SK-MEL-5 (cell line): ENCODE measurements at places on chromosomes 3 and 15. TPM values are rescaled to one million over a fixed set of nuclear protein-coding genes. Genes with fewer than 3 reads are reported as not detected.
A peak's percentile ranks its signal among the peaks of the same experiment; 100 is the strongest.

DNA sequence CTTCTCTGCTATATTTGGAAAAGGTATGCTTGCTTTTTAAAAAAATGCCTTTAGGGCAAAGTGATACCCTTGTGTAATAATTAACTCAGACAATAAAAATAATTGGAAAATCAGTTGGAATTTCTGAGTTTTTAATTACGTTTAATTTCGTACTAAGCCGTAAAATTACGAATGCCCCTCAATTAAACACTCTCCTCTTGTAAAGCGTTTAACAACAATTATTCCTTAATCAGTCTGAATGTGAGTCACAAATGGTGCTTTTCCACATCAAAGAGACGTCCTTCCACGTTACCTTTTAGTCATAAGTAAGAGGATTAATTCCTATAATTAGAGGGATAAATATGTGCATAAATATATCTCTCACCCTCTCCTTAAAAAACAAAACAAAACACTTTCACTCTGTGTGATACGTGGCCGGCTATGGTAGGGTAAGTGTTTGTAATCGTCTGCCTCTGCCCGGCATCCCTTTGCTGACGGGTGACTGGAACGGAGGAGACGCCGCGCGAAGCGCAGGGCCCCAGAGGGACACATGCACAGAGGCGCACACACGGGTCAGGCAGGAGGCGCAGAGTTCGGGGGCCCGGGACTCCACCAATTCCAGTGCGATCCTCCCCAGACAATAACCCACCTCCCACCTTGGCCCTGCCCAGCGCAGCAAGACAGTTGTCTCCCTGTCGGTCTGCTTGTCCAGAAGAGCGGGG, 9.7 kb upstream of the MEIS2 start:
- DNase-seq = no peak

- peak; percentile 6 for DNase-seq
Observed at GRCh38 chr3:194872669-194872977, 186.9 kb downstream of the FAM43A start.

The RTP3 gene
- total RNA-seq = not detected in 2 replicates

The UBR1 gene
- total RNA-seq = 28.4 and 28.7 TPM in 2 replicates

The FES gene
- 0.16 TPM in 1 of 2 replicates, not detected in the other for total RNA-seq

The CCDC9B gene
- total RNA-seq = 5.0 and 5.5 TPM in 2 replicates

The GOLGA8T gene
- total RNA-seq = not detected in 2 replicates

GRCh38 chr3:114378760-114379159, 84.9 kb downstream of the TIGIT start:
- no peak for DNase-seq

DNA sequence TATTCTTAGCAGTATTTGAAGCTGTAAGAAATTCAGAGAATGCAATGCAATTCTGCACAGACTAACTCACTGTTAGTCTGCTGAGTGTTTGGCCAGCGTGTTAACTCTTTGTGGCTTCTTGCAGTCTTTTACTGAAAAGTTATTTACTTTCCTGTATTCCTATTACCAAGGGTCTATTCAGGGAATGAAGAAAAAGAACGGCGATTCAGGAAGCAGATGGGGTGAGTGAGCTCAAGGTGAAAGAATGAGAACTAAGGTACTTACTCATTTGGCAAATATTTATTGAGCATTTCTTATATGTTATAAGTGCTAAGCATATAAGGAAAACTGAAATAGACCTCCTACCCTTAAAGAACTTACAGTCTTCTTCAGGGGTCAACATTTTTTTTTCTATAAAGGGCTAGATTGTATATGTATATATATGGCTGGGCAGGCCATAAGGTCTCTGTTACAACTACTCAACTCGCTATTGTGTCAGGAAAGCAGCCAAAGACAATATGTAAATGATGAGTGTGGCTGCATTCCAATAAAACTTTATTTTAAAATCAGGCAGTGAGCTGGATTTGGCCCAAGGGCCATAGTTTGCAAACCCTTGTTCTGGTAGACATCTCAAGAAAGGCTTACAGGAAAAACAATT, 271.9 kb upstream of the GADL1 start:
- DNase-seq = no peak

GRCh38 chr15:71646767-71647486, 163.4 kb upstream of the NR2E3 start:
- no peak for DNase-seq

- no peak for DNase-seq
Observed at GRCh38 chr3:71010726-71011455, 572.6 kb downstream of the FOXP1 start.

GRCh38 chr3:158991146-158991705, 189.4 kb downstream of the MFSD1 start:
- no peak for DNase-seq

DNA sequence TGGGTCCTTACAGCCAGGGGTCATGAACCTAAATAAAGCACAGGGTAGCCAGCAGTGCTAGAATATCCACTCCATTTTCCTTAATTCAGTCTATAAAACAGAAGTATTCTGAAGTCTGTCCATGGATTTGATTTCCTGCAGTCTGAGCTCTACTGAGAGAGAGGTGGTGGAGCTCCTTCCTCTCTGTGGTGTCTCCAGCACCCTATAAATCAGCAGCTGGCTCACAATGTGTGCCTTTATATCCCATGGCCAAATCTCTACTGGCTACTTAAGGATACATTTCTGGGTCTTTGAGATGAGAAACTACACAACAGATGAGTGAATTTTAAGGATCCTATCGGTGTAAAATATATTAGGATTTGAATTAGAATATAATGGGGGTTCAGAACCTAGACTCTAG, 339.9 kb upstream of the RBMS3 start:
- peak; percentile 25 for DNase-seq
